ENCODE measurements at places on chromosomes 4 and X.

- no peak for DNase-seq
These were observed 720.9 kb downstream of the RAPGEF2 start for GRCh38 chr4:159823743-159824142.

- no peak for DNase-seq
These were observed 32.5 kb downstream of the ETDB start for GRCh38 chrX:135087867-135088266.

GRCh38 chr4:185215261-185215660, 5.9 kb downstream of the SNX25 start:
- DNase-seq, result no peak

DNA sequence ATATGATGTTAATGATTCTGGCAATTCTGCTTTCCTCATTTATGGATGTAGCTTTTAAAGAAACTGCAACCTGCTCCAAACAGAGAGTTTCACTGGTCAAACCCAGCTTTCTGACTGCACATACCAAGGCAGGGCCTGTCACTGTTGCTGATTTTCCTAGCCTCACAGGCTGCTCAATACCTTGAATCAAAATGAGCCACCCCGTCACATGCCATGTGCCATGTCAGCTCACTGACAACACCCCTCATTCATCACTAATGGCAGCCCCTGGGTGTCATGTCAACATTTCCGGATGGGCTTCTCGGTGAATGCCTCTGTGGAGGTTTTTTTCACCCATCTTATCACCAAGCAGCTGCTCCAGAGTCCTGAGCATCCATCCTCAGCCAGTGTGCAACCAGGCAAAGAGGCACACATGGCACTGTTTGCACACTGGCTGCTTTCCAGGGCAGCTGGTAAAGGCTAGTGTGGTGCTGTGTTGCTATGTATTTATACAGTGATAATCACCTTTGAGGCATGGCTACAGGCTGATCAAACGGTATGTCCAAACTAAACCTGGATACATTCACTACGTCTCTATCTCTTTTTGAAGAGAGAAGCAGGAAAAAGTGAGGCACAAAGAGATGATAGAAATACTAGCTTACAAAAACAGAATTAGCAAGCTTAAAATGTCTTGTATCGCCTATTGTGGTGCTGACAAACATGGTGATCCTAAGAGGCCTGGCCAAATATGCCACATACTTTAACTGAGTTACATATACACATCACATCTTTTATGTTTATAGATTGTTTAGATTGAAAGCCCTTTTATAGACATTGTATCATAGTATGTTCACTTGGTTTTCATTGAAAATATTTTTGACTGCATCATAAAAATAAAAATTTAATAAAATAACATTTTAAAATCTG, 94.6 kb upstream of the INPP4B start:
- DNase-seq, result no peak

GRCh38 chr4:123433976-123434375, 37.4 kb downstream of the SPRY1 start:
- no peak for DNase-seq

- DNase-seq, result no peak
These were observed 34.7 kb upstream of the SPON2 start for GRCh38 chr4:1207157-1207470.
